ENCODE measurements at places on chromosomes 6 and 20. TPM values are rescaled to one million over a fixed set of nuclear protein-coding genes. Genes with fewer than 3 reads are reported as not detected.

DNA sequence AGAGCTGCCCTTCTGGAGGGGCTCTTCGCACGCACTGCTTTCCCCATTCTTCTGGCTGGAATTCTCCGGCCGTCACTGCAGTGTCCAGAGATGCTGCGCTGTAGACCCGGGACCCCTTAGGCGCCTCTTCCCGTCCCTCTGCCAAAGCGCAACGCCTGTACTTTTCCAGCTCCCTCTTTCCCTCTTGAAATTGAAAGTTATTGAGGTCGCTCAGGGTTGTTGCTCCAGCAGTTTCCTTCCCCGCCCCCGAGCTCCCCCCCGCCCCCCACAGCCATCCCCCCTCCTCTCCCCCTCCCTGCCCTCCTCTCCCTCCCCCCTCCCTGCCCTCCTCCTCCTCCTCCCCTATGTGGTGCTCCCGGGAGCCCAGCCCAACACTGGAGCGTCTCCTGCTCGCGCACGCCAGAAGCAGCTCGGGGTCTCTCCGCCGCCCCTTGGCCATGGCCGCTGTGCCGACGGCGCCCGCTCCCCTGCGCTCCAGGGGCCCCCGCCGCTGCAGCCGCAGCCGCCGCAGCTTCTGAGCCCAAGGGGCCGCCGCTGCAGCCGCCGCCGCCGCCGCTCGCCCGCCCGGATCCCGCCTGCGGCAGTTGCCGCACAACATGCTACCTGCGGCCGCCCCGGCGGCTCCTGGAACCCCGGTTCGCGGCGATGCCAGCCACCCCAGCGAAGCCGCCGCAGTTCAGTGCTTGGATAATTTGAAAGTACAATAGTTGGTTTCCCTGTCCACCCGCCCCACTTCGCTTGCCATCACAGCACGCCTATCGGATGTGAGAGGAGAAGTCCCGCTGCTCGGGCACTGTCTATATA is at the start of gene RSPO3:
TSS of gene RSPO3 (plus strand) at position 374 of the 804 bp plus-strand sequence. CDS start 522 bp downstream, outside the sequence.
- peak; percentile 26 for DNase-seq

DNA sequence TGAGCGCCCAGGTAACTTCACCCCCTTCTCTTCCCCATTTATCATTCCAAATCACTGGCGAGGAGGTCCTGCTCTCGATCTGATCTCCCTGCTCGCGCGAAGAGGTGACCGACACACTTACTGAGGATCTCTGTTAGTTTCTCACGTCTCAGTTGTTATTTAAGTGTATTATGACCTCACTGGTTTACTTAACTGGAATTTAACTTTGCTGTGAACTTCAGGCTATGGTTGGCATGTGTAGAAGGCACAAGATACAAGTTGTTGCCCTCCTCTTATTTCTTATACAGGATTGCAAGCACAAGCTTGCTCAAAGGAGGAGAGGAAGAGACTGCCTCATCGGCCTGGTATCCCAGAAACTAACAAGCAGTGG is 1.2 kb downstream of the RNF217 start:
- peak; percentile 41 for DNase-seq

The DEFB114 gene
- not detected for total RNA-seq

- DNase-seq = no peak
Observed at GRCh38 chr6:53159558-53159957, 10.9 kb upstream of the GCM1 start.

The CCN6 gene
- total RNA-seq = not detected

The TNXB gene
- 0.10 TPM for total RNA-seq
